ENCODE measurements at places on chromosomes 2 and 18. TPM values are rescaled to one million over a fixed set of nuclear protein-coding genes. Genes with fewer than 3 reads are reported as not detected.
A peak's percentile ranks its signal among the peaks of the same experiment; 100 is the strongest.

LIMS3 gene
- total RNA-seq: 1.2 TPM

COL5A2 gene
- total RNA-seq: 62.6 TPM

GRCh38 chr2:11647834-11648600, 22.0 kb downstream of the NTSR2 start:
- no peaks in the 10 kb centered on the region for H3K27me3 ChIP-seq
- no peak overlapping the region for H3K4me3 ChIP-seq
- H3K27ac ChIP-seq: no peak overlapping the region
- DNase-seq: no peak
- peaks cover 9% of the 10 kb centered on the region for H3K4me1 ChIP-seq
- H3K36me3 ChIP-seq: peaks cover 20% of the 10 kb centered on the region

DNA sequence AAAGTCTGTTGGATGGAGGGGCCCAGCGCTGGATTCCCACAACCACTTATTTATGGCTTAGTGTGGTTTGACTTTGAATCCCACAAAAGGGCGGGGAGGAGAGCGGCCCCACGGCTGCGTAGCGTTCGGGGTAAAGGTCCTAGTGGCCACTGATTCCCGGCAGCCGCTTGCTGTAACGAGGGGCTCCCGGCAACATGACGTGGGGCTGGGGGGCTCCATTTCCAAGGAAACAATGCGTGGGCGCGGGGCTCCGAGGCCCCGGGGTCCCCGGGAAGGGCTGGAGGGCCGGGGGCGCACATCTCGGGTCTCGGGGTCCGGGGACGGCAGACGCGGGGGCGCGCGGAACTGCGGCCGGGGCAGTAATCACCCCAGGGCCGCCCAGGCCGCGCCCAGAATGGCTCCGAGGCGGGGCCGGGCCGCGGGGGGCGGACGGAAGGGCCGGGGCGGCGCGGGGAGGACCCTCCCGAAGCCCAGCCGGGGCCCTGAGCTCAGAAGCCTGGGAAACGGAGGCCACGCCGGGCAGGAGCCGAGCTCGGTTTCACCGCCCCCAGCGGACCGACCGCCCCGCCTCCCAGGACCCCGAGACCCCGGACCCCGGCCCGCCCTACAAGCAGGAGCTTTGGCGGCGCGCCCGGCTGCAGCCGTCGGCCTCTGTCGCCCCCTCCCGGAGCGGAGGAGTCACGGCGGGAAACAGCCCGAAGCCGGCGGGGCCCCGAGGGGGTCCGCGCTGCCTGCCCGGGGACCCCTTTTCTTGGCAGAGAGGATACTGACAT, 11.9 kb upstream of the MLPH start:
- H3K4me1 ChIP-seq: peaks cover 4% of the 10 kb centered on the region
- peaks cover 45% of the 10 kb centered on the region for H3K27me3 ChIP-seq
- peak overlapping the region; percentile 90 for H3K4me3 ChIP-seq

- no peak overlapping the region for H3K4me3 ChIP-seq
- DNase-seq: no peak
- no peaks in the 10 kb centered on the region for H3K27me3 ChIP-seq
- H3K4me1 ChIP-seq: peaks cover 13% of the 10 kb centered on the region
- no peaks in the 10 kb centered on the region for H3K36me3 ChIP-seq
- no peak overlapping the region for H3K27ac ChIP-seq
These were observed 600.6 kb upstream of the SETBP1 start for GRCh38 chr18:44080054-44080453.

DNA sequence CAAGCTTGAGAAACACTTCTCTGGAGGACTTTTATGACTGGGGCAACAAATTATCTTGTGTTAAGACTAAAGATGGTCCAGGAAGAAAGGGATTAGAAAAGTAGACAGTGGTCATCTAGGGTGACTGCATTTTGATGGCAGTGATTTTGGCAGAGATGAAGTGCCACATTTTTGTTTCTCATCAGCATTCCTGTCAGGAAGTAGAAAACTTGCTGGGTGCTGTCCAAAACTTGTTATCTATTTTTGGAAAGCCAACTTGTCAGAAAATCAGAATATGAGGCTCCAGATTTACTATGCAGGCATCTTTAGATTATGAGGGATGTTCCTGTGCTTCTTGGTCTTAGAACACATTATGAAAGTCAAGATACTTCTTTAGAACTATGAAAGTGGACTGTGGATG, 29.0 kb upstream of the CALCRL start:
- H3K27ac ChIP-seq: no peak overlapping the region
- no peak overlapping the region for H3K4me3 ChIP-seq
- H3K27me3 ChIP-seq: no peaks in the 10 kb centered on the region
- no peak for DNase-seq
